ENCODE measurements at places on chromosomes 7 and 10.

DNA sequence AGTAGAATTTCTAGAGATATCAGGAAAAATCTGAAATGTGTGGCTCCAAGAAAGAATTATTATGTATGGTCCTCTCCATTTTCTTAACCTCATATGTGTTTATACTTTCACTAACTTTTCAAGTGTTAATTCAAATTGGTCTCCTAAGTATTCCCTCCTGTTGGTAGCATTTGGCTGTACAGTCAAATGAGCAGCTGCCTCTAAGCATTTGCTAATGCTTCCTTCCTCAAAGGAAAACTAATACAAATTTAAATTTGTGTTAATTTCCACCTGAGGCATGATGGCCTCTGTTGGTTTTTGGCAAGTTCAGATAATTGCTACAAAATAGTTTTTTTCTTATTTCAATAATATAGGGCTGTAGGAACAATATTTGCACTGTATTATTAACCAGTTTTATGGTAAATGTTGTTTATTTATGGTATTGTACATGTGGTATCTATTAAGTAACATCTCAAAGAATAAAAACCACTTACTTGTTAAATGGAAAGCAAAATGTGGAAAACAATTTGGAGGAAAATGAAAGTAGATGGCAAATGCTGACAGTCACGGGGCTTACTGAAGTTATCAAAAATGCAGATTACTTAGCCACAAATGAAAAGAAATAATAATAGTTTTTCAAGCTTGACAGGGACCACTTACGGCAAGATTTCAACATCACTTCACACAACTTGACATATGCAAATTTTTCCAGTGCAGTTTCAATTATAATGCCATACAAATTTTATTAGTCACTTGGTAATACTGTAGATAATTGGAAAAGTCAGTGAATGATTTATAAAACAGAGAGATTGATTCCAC is 299.3 kb upstream of the MEOX2 start:
- DNase-seq = no peak

GRCh38 chr10:131311661-131312477 is at the start of gene TCERG1L:
TCERG1L (minus strand) TSS chr10:131311721; CDS start chr10:131311635, 86 bp downstream.
- no peak for DNase-seq

GRCh38 chr7:27200761-27201579 is 1.1 kb upstream of the HOXA13 start:
- no peak for DNase-seq

DNA sequence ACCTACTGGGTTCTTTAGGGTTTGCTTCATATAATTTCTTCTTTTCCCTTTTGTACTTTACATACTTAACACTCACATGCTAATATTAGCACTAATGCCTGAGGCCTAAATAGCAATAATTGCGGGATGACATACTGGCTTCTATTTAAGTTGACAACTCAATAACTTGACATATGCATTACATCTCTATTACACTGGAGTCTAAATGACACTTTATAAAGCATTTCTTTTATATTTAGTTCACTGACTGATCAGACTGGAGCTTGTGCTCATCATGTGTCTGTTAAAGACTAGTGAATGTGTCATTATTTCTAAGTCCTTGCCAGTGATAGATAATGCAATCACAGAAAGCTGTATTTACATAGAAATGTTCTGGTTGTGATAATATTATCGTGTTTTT is 472.1 kb upstream of the SEMA3A start:
- DNase-seq = no peak

GRCh38 chr7:69994218-69994617 is 395.9 kb downstream of the AUTS2 start:
- no peak for DNase-seq

- DNase-seq = no peak
Measured at GRCh38 chr10:110642204-110643034, 1.7 kb upstream of the RBM20 start.

DNA sequence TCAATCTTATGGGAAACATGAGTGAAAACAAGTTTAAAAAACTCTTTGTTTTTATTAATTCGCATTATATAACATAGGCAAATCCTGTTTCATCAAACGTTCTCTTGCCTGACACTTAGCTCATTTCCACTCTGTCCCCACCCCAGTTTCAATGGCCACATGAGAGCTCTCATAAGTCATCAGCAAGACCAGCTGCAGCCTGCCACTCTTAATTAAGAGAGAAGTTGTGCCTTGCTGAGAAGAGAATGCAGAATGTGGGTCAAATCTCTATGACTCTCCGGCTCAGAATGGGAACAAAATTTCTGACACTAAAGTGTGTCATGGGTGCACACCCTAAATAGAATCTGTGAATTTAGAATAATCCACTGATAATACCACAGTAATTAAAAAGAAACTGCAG is 39.6 kb downstream of the ASAH2 start:
- no peak for DNase-seq
